Stimulated activated CD4-positive, alpha-beta T cell treated with anti-CD3 and anti-CD28 coated beads, Interleukin-4, amount 100 ng/mL, for 48 hours (primary cell): ENCODE measurements at places on chromosomes 2 and 18.

DNA sequence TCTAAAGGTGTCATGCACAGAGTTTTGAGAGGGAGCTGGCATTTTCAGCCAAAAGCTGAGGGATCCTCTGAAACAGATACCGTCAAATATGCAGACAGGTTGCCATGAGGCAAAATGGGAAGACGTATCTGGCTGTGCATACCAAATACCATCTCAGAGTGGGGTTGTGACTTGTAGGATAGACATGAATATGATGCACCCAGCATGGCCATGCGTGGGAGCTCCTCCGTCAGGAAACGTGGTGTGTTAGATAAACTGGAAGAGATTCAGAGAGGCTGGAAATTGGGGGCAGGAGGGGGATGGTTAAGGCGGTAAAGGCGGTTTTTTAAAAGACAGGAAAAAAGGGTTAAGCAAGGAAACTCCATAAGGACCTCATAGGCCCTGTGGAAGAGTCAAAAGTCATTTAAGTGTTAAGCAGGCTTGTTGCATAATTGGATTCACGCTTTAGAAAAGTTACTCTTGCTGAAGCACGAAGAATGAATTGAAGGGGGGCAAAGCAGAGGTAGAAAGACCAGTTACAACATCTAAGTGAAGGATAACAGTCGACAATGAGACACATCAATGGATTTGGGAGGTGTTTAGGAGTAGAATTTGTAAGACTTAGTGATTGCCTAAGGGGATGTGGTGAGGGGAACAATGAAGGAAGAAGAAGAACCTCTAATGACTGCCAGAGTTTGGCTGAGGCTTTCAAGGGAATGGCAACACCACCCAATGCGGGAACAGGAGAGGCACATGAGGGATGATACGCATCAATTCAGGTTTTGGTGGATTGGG is 139.6 kb upstream of the CTAGE1 start:
- DNase-seq = no peak

DNA sequence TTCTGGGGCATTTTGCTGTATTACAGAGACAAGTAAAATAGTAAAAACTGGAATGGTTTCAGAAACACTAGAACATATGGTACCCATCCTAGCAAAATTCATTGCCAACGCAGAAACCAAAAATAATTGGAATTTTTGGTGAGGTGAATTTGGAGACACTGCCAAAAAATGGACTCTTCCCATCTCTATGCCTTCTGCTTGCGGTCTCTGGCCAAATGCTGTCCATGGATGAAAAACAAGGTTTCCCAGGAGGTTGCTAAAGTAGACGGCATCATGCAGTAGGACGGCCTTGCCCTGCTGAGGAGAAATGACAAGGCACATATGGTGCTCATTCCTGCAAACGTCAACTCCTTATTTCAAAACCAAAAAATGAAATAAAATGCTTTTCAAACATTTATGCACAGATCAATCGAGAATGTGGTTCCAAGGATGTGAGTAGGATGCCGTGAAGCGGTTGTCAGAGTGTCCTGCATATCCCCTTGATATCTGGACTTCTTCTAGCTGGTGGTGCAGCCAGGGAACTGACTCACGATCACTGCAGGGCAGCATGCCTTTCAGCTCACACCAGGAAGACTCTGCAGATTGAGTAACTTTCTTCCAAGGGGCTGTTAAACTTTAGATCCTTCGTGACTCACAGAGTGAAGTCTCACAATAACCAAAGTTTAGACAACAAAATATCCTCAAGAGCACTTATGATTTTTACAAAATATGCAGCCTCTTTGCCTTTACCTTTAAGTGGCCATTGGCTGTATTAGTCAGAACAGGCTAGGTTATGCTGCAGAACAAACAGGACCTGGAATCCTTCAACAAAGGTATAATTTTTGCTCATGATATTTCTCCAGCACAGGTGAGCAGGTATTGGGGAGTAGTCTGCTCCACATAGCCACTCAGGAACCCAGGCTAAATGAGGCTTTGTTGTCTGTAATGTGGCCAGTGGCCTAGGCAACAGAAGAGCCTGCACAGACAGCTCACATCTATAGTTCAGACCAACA is 149.4 kb upstream of the NDUFV2 start:
- DNase-seq = no peak

DNA sequence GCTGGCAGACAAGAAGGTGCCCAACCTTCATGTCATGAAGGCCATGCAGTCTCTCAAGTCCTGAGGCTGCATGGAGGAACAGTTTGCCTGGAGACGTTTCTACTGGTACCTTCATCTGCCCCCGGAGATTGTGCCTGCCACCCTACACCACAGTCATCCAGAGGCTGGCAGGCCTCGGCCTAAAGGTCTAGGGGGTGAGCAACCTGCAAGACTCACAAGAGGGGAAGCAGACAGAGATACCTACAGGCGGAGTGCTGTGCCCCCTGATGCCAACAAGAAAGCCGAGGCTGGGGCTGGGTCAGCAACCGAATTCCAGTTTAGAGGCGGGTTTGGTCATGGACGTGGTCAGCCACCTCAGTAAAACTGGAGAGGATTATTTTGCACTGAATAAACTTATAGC is 12.0 kb upstream of the SERTAD2 start:
- no peak for DNase-seq

DNA sequence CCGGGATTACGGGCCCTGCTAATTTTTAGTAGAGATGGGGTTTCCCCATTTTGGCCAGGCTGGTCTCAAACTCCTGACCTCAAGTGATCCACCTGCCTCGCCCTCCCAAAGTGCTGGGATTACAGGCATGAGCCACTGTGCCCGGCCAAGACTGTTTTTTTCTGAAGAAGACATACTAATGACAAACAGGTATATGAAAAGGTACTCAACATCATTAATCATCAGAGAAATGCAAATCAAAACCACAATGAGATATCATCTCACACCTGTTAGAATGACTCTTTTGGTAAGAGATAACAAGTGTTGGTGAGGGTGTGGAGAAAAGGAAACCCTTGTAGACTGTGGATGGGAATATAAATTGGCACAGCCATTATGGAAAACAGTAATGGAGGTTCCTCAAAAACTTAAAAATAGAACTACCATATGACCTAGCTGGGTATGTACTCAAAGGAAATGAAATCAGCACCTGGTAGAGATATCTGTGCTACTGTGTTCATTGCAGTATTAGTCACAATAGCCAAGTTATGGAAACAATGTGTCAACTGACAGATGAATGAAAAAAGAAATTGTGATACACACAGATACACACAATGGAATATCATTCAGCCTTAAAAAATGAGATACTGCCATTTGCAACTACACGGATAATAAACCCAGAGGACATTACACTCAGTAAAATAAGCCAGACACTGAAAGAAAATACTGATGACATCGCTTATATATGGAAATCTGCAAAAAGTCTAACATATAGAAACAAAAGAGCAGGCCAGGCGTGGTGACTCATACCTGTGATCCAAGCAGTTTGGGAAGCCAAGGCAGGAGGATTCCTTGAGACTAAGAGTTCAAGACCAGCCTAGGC is 20.8 kb downstream of the SOS1 start:
- no peak for DNase-seq

GRCh38 chr2:102606353-102606752 is 13.0 kb upstream of the SLC9A2 start:
- DNase-seq = no peak

DNA sequence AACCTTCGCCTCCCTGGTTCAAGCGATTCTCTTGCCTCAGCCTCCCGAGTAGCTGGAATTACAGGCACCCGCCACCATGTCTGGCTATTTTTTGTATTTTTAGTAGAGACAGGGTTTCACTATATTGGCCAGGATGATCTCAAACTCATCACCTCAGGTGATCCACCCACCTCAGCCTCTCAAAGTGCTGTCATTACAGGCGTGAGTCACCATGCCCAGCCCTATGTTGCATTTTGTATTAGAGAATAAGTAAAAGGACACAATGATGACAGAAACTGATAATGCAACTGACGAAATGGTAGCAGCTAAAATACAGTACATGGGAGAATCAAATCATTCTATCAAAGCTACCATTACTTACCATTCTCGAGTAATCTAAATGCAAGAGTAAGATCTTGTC is 276.7 kb downstream of the DSEL start:
- no peak for DNase-seq

DNA sequence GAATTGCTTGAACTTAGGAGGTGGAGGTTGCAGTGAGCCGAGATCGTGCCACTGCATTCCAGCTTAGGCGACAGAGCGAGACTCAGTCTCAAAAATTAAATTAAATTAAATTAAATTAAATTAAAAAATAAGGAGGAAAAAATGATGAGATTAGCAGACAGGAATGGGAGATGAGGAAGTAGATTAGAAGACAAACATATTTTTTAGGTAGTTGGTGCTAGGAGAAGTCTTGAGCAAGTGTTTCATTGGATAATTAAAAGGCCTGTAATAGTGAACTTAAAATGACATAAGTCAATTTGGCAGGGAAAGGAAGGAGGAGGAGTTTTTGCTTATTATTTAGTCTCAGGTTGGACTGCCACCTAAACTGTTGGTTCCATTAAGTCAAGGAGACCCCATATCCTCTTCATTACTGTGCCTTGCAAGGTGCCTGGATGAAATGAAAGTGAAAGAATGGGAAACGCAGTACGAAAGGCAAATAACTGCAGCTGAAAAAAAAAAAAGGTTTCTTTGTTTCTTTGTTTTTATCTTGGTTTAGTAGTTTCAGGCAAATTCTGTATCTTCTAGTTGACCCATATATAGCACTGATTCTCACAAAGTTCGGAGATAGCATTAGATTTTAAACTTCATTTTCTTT is 162.0 kb downstream of the SLC8A1 start:
- DNase-seq = no peak

DNA sequence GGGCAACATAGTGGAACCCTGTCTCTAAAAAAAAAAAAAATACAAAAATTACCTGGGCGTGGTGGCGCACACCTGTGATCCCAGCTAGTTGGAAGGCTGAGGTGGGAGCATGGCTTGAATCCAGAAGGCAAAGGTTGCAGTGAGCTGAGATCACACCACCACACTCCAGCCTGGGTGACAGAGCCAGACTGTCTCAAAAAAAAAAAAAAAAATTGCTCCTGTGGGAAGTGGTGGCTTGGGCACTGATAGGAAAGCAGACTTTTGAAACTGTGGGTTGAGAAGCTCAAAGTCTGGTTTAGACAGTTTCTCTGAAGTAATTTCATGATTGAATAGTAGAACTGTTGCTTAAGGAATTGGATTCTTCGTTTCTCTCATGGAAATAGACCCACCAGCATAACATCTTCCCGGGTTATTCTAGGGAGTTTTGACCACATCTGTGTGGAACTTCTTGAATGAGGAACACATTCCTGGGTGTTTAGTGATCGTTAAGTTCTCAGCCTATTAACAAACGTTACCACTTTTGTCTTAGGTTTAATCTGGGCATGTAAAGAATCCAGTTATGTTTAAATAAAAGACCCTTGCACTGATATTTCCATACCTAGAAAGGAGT is 33.5 kb downstream of the GRHL1 start:
- no peak for DNase-seq

DNA sequence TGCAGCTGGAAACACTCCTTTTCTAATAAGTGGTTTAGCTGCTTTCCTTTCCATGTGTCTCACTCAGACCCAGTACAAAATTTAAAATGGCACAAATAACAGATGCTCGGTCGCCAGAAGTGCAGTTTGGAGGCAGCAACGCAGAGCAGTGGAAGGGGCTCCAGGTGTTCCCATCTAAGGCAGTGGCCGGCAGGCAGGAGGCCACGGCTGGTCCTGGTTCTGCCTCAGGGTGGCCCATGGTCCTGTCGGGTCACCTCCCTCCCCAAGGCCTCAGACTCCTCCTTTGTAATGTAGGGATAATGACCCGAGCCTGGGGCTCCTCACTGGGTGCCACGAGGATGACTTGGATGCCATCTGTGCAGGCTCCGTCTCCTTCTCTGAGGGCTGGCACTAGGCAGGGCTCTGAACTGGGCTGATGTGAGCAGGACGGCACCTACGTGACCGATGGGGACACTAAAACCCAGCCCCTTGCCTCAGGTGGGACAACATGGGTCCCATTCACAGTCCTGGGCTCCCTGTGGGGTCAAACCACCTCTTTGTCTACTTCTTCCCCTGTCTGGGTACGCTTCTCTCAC is 80.9 kb upstream of the SLC66A3 start:
- DNase-seq = no peak
